CD4-positive, alpha-beta T cell (primary cell): ENCODE measurements at places on chromosomes 13 and 19. TPM values are rescaled to one million over a fixed set of nuclear protein-coding genes. Genes with fewer than 3 reads are reported as not detected.

GRCh38 chr19:57292547-57292946 is 12.3 kb downstream of the ZNF460 start:
- DNase-seq, result no peak

The ICAM5 gene
- not detected for total RNA-seq

DNA sequence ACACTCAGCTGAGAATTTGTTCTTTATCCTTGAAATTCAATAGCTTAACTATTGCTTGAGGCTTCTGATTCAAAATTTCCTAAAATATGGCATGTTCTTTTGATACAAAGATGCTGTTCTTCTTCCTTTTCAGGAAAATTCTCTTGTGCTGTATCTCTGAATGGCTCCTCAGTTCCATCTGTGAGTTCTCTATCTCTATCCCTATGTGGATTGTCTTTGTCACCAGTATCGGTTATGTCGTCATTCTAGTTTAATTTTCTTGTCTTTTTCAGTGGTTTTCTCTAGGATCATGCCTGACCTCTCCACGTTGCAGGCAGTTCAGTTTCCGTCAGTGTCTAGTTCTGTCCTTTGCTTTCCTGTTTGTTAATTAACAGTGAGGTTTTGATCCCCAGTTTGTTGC is 104.6 kb upstream of the GJB6 start:
- DNase-seq, result no peak

DNA sequence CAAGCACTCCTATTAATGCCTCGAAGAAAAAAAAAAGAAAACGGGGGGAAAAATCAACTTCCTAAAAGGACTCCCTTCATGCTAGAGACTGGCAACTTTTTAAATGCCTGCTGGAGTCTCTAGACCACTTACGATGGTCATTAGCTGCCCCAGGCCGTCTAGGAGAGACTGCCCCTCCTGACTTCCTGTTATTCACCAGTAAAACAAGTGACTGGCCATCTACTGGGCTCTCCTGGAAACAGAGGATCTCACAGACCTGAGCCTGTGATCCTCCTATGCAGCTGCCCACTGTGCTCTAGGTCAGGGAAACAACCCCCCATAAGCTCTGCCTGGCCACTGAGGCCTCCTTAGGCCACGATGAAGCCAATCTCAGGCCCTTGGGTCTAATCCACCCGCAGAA is 7.4 kb downstream of the ZNF266 start:
- no peak for DNase-seq

DNA sequence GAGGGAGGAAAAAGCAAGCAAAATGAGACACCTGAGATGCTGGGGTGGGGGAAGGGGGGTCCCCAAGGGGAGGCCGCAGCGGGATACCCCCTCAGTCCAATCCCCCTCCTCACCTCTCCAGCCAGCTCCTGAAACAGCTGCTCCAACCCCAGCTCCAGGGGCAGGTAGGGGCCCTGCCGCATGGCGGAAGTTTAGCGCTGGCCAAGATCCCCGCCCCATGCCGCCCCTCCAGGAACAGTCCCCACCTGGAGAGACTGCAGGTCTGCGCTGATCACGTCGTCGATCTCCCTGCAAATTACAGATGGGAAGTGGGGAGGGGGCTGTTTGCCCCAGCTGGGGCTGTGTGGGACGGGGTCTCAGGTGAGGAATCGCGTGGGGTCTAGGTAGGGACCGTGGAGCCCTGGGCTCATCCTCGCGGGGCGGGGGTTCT is 9.0 kb downstream of the CAPN12 start:
- no peak for DNase-seq

The GSX1 gene
- total RNA-seq, result not detected

The SRRM5 gene
- total RNA-seq, result 0.25 TPM

The RNF113B gene
- not detected for total RNA-seq

- DNase-seq, result no peak
Observed at GRCh38 chr13:110420626-110421025, 113.5 kb downstream of the COL4A2 start.
